Skeletal muscle cell (primary cell): ENCODE measurements at places on chromosomes 7 and 10.

- DNase-seq, result no peak
Measured at GRCh38 chr7:76359978-76360638, 1.3 kb upstream of the YWHAG start.

DNA sequence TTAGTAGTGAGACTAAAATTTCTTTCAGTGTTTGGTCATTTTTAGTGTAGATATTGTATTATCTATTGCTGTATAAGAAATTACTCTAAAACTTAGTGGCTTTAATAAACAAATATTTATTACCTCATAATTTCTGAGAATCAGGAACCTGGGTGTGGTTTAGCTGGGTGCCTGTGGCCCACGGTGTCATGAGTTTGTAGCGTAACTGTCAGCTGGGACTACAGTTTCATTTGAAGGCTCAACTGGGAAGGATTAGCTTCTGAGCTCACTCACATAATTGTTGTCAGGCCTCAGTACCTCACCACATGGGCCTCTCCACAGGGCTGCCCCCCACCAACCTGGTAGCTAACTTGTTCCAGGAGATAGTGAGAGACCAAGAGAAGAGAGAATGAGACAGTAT is 98.5 kb downstream of the SRI start:
- DNase-seq, result no peak

DNA sequence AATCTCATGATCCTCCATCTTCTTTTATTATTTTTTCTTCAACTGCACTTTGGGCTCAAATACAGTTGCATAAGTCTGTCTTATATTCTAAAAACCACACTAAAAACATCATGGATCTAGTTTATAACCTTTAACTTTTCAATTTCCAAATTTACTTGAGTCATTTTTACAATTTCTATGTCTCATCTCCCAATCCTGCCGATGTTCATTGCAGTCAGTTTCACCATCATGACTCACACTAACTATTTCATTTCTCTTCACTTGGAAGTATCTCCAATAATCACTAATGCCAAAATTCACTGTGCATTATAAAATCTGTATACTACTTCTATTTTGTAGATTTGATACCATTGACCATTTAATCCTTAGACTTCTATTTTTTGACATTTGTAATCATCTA is 806.9 kb upstream of the SORCS1 start:
- peak; percentile 80 for DNase-seq

GRCh38 chr7:116328161-116328560 is 117.8 kb downstream of the TES start:
- DNase-seq, result no peak
